NCI-H226 (cell line): ENCODE measurements at places on chromosomes 12 and 14.

GRCh38 chr12:128856035-128856790 is 2.9 kb downstream of the GLT1D1 start:
- DNase-seq, result no peak

- no peak for DNase-seq
These were observed 139.8 kb upstream of the NOS1 start for GRCh38 chr12:117501076-117501869.

DNA sequence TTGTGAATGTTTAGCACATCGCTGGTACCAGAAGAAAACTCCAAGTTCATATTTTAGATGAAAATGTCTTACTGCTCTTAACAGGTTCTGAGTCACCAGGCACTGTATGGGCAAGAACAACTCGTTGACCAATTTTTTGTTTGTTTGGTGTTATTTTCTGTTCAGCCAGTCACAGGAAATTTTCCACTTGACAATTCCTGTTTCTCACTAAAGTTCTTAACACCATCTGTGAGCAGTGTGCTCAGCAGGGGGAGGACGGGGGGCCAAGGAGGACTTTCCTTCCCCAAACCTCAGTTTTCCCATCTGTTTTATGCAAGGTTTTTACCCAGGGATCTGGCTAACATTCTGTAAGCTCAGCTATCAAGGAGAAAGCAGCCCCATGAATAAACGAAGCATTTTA is 3.0 kb downstream of the NUAK1 start:
- no peak for DNase-seq

- no peak for DNase-seq
These were observed 8.1 kb downstream of the KCNJ8 start for GRCh38 chr12:21766403-21766802.

DNA sequence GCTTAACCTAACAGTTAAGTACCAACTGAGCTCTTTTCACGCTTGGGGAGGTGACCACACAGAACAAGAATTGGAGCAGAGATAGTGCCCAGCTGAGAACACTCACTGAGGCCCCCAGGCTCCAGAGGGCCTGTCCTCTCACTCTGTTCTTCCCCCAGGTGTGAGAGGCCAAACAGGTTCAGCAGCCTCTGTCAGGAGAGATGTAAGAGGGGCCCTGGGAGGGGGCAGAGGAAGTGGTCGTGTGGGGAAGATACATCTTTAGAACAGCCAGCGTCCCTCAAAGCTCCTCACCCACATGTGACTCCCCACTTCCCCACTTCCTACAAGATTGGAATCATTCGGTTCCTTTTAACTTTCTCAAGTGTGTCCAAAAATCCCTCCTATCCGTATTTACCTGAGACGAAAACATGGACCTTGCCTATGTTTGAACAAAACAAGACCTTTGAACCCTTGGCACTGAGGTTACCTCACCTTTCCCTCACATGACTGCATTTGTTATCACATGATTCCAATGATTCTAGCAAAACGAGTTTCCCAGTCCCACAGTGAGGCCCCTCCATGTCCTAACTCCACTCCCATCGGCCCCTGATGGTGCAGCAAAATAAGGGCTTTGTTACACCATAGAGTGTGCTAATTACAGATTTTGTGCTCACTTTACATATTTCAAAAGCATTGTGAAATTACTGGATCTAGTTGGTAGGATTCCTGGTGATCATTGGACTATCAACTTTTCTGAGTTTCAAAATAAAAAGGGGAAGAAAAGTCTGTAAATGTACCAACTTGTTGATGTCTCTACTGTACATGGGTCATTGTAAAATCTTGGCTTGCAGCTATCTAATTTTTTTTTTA is 40.0 kb upstream of the PAPOLA start:
- DNase-seq, result no peak

- no peak for DNase-seq
These were observed 41.4 kb upstream of the PPFIA2 start for GRCh38 chr12:81800298-81801148.

- peak; percentile 37 for DNase-seq
These were observed 49.9 kb downstream of the HELB start for GRCh38 chr12:66352197-66352596.

GRCh38 chr14:61644175-61644574 is 51.1 kb upstream of the HIF1A start:
- no peak for DNase-seq

DNA sequence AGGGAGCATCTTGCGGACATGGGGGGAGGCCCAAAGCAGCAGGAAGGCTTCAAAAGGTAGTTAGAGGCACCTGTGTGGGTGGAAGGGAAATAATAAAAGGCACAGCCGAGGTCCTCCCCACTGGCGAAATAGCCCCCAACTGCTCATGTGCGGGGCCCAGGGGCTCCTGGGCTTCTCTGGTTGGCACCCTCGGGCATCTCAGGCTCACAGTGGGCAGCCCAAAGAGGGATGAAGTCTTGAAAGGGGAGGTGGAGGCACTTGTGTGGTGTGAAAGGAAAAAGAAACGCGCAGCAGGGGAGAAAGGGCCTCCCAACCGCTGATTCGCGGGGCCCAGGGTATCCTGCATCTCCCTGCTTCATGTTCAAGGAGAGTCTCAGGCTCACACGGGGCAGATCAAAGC is 579.4 kb downstream of the ALG10 start:
- DNase-seq, result no peak

GRCh38 chr12:95784286-95784685 is 6.3 kb downstream of the NTN4 start:
- peak; percentile 62 for DNase-seq

GRCh38 chr12:15525441-15525840 is 203.1 kb downstream of the PTPRO start:
- no peak for DNase-seq

GRCh38 chr12:13199592-13199991 is 3.1 kb downstream of the EMP1 start:
- DNase-seq, result no peak

GRCh38 chr14:61510736-61511557 is 184.4 kb upstream of the HIF1A start:
- DNase-seq, result no peak

DNA sequence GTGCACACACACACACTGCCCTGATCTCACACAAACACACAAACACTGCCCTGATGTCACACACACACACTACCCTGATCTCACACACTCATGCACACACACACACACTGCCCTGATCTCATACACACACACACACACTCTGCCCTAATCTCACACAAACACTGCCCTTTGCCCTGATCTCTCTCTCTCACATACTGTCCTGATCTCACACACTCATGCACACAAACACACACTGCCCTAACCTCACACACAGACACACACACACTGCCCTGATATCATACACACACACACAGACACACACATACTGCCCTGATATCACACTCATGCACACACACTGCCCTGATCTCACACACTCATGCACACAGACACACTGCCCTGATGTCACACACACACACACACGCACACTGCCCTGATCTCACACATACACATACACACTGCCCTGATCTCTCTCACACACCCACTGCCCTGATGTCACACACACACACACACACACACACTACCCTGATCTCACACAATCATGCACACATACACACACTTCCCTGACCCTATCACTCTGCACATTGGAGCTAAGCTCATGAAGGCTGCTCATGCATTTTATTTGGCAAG is 97.6 kb upstream of the DIO3 start:
- DNase-seq, result no peak

DNA sequence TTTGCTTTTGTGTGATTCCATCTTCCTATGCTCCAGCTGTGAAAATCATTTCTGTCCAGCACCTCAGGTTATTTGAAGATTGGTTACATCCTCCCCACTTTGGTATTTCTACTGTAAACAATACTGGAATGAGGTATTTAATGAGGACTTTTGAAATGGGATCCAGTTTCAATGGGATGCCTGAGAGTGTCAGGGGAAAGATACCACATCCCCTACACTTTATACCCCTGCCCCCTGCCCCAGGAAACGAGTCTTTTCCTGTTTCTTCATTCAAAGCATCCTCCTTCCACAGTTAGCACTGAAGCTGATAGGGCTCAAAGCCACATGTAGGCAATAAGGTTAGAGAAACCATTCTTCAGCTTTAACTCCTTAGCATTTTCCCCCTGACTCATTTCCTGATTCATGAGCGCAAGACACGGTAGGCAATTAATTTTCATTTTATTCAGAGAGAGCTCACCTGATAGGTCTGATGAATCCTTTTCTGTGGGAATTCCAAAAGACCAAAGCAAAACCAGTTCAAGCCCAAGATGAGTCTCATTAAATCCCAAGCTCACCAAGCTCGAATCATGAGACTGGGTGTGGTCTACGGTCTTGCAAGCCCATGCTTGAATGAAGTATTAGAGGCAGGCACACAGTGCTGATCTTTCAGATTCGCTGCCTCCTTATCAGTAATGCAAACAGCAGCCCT is 143.6 kb upstream of the CRY1 start:
- peak; percentile 90 for DNase-seq

GRCh38 chr12:33180918-33181317 is 258.7 kb downstream of the SYT10 start:
- peak; percentile 63 for DNase-seq

DNA sequence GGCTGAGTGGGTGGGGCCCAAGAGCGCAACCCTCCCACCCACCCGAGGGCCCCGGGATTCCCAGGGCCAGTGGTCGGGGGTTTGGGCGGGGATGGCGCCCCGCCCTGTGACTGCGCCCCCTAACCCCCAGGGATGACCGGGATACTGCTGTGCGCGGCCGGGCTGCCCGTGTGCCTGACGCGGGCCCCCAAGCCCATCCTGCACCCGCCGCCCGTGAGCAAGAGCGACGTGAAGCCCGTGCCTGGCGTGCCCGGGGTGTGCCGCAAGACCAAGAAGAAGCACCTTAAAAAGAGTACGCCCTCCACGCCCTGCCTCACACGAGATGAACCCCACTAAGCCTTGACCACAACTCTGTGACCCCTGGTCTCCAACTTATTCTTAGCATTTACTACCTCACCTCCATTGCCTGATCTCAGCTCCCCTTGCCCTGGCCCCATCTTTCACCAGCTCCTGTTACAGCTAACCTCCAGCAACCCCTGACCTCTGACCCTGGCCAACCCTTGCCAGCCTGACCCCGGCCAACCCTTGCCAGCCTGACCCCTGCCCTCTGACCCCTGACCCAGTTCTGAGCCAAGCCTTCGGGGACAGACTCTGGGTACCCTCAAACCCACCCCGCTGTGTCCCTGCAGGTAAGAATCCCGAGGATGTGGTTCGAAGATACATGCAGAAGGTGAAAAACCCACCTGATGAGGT is 37.0 kb downstream of the DTX1 start:
- no peak for DNase-seq

DNA sequence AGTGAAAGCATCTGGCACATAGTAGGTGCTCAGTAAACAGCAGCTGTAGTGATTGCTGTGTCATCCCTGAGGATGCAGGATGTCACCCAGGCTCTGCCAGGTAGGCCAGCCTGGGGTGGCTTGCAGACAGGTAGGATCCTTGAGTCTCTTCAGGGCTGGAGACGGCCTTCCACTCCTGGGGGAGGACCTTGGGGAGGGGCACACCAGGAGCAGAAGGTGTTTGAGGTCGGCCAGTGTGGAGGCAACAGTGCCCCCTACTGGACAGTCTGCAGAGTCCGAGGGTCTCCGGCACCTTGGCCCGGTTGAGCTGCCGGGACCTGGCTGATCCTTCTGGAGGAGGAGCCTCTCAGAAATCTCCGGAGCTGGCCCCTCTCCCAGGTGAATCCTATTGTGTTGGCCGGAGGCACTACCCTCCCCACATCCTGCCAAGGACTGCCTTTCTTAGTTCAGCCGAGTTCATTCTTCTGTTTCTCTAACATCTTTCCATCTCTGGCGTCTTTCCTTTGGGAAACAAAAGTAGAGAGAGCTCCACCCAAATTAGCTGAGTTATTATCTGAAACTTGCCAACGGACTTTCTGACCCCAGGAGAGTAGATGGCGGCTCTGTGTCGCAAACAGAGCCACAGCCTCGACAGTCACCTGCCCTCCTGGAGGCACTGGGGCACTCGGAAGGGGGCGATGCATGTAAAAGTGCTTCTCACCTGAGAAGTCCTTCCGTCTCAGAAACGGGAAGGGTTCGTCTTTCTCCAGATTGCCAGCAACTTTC is 41.8 kb upstream of the CLMN start:
- DNase-seq, result no peak

- DNase-seq, result peak; percentile 80
These were observed 37.7 kb upstream of the DUSP6 start for GRCh38 chr12:89389755-89390661.

- DNase-seq, result no peak
These were observed 31.5 kb downstream of the COA8 start for GRCh38 chr14:103594265-103594664.

DNA sequence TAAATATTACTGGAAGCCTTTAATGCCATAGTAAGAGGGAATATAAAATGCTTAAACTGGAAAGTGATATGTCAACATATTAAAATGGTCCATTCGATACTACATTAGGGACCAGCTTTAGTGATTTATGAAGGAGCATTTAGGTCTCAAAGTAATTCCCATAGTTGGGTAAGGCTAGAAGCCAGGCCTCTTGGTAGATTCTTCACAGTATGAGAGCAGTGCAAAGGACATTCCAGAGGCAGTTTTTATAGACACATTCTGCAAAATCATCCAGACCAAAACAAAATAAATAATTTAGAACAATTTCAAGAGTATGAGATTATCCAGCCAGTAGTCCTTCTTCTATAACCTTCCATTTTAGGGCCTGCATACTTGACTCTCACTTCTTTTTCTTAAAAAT is 142.6 kb upstream of the PDZRN4 start:
- no peak for DNase-seq

DNA sequence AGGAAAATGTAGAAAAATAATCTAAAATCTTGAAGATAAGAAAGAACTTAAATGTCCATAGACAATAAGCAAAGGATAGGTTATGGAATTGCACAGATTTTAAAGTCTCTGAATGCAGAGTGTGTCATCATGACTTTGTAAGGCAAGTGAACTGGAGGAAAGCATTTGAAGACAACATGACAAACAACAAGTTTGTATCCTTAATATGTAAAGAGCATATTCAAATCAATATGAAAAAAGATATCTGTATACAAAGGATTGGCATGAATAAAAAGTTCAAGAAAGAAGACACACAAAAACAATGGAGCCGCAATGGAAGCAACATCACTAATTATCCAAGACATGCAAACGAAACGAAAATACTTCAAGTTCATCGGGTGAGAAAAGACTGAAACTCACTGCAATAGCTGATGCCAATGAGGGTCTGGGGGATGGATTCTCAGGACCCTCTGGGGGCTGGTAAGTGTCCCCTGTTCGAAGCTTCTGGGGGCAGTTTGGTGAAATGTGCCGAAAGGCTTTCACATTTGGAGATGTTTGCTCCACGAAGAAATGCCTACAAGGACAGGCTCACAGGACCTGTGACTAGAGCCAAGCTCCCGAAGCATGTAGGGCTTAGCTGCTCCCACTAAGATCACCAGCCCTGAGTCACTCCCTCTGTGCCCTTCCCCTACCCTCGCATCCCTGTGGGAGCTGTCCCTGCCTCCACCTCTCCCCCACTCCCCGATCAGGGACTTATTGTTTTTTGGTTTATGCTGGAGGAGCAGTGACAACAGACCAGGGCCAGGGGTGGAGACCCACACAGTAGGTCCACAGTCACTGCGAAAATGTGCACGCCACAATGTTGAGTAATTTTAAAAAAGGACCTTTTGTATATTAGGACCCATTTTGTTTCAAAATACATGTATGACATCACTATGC is 345.7 kb upstream of the SFSWAP start:
- no peak for DNase-seq

- DNase-seq, result no peak
These were observed 9.7 kb upstream of the KRT6B start for GRCh38 chr12:52461693-52462092.
